Activated T-cell treated with anti-CD3 and anti-CD28 coated beads for 24 hours (primary cell): ENCODE measurements at places on chromosomes 3 and 15.

GRCh38 chr3:101848754-101849713 lies at the start of gene NFKBIZ:
Gene NFKBIZ, plus strand, starts transcription at chr3:101849514. Its CDS starts 115 bp downstream, at chr3:101849629.
- DNase-seq = peak; percentile 86

DNA sequence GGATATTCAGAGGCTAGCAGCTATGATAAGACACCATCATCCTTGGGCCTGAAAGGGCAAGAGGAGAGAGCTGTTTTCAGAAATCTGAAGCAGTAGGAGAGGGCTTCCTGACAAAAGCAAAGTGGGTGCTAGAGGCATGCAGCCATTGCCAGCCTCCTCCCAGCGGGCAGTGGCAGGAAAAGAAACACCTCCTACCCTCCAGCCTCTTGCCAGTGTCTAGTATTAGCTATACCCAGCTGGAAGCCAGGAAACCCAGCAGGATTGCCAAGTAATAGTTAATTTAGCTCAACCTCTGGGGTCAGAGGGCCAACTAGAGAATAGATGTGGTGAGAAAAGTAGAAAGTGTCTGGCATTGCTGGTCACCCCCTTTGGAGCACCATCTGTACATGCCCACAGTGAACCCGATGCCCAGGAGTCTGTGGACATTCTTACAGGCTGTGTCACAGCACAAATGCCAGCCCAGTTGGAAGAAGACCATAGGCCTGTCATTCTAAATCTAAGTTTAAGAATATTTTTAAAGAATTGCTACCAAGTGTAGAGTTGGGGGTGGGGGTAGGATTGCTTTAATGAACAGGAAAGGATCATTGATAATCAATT lies 85.3 kb downstream of the HCN4 start:
- DNase-seq = no peak

DNA sequence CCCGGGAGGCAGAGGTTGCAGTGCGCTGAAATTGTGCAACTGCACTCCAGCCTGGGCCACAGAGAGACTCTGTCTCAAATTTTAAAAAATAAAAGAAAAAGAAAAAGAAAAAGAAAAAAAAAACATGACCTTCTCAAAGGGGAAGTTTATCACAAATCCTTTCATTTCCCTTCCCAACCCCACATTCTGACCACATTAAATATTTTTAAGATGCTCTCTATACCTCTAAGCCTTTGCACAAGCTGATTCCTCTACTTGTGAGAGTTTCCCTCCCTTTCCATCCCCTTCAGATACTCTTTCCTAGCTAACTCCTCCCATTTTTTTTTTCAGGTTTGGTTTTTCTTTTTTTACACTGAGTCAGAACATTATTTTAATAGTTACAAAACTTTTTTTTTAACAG lies 4.0 kb downstream of the HIGD1A start:
- no peak for DNase-seq

DNA sequence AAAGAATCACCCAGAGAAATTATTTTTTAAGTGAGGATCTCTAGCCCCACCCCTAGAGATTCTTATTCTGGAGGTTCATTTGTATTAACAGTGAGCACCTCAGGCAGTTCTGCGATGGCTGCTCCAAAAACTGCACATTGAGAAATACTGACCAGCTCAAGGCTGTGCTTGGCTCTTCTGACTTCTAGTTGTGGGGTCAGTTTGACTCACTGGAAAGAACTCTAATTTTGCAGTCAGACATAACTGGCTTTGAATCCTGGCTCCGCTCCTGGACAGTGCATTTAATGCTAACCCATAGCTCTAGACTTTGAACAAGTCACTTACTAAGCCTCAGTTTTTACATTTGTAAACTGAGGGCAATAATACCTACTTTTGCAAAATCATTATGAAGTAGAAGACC lies 123.6 kb upstream of the SKOR1 start:
- no peak for DNase-seq

GRCh38 chr3:94996743-94997142 lies 933.9 kb downstream of the NSUN3 start:
- DNase-seq = no peak

- DNase-seq = no peak
These were observed 9.9 kb downstream of the DNASE1L3 start for GRCh38 chr3:58200846-58201355.

- no peak for DNase-seq
These were observed 62.4 kb downstream of the SUCLG2 start for GRCh38 chr3:67592057-67592456.

- DNase-seq = no peak
These were observed 86.3 kb upstream of the RASGRP1 start for GRCh38 chr15:38650936-38651327.

DNA sequence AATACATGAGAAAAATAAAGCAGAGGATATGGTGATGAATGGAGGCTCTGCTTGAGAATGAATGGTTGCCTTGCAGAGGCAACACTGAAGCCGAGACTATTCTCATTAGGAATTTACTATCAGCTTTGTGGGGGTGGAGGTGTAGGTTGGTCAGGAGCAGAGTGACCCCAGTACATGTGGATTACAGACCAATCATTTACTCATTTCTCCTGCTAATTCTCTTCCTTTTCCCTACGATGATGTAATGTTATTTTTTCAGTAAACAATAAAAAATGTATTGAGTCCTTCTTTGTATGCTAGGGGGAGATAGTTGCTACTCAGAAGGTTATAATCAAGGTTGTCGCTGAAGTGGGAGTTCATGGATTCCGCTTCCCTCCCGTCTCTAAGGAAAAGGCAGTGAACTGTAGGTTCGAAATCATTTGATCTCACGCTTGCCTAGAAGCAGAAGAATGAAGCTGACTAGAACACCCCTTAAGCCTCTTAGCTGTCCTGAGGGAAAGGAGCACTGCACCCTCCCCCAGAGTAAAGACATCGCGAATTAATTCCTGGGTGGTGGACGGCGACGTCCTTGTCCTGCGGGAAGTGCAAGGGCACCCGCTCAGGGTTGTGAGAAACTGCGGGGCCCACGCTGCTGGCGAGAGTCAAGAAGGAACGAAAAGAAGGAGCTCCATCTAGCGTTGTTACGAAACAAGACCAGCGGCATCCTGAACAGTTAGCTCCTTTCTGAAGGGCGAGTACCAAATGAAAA lies 213.2 kb upstream of the PFN2 start:
- DNase-seq = peak; percentile 4

DNA sequence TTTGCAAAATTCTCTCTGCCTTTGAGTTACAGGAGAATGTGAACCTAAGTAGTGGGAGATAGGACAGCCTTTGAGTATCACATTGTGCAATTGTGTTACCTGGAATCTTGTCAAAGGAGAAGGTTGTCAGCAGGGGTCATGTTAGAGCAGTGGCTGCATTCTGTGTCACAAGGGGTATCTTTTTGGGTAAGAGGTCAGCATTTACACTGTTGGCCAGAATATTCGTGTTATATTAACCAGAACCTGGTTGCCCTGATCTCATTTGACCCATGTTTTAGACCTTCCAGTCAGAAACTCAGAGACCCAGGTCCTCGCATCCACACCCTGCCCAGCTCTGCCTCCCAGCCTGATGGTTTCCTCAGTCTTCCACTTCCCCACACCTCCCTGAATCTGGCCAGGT lies 27.3 kb downstream of the HDC start:
- no peak for DNase-seq

DNA sequence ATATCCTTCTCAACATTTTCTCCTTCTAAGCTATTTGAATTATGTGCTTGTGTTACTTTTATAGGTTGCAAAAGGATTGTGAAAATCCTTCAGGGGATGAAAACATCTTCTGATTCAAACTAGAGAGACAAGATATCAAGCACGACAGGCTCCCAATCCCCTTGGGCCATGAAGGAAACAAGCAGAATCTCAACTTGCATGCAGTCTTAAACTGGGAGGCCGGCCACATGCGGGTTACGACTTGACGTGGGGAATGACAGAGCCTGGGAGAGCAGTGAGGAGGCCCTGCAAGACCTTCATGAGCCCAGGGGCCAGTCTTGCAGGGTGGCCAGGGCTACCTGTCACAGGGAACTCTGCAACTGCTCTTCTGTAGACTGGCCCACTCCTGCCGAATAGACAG lies 94.4 kb downstream of the SCN11A start:
- no peak for DNase-seq
